Fibroblast of skin of left quadriceps (primary cell): ENCODE measurements at places on chromosomes 6 and 20.

DNA sequence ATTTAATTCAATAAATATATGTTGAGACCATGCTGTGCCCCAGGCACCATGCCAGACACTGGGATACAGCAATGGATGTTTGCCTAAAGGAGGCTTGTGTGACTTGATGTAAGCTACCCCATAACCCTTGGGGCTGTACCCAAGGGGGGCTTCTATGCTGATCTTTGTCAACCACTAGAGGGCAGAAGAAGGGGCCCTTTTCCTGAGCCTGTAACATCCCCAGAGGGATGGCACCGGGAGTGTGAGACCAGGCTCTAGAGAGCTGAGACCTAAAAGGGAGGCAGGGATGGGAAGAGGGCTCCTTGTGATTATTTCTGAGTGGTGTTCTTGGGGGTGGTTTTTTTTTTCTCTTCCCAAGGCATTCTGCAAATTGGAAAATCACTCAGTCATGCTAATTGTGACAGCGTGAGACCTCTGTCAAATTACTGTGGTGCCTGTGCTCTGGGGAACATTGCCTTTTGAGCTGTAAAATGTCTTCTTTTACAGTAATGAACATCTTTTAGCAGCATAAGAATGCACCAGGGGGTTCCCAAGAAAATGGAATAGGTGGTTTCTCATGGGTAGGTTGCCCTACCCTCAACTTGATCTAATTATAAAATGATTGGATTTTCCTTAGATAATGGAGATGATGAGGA lies 138.7 kb upstream of the SLC24A3 start:
- no peak for DNase-seq

GRCh38 chr6:88987922-88988321 lies 24.5 kb upstream of the RNGTT start:
- DNase-seq: no peak

DNA sequence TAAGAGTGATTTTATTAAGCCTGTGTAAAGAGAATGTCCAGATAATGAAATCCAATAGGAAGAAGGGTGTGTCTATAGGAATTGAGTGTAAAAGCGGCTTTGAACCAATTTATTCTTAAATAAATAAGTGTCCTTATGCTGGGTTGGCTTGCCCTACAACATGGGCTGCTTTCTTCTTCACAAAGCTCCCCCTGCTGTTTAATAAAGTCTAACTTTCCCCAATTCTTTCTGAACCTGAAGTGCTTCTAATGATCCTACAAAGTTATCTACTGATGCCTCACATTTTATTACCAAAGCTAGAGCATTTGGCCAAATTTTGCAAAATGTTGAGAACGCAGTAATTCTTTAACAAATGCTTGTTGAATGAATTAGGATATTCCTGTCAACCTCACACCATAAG lies 36.3 kb upstream of the SIRT5 start:
- DNase-seq: no peak

DNA sequence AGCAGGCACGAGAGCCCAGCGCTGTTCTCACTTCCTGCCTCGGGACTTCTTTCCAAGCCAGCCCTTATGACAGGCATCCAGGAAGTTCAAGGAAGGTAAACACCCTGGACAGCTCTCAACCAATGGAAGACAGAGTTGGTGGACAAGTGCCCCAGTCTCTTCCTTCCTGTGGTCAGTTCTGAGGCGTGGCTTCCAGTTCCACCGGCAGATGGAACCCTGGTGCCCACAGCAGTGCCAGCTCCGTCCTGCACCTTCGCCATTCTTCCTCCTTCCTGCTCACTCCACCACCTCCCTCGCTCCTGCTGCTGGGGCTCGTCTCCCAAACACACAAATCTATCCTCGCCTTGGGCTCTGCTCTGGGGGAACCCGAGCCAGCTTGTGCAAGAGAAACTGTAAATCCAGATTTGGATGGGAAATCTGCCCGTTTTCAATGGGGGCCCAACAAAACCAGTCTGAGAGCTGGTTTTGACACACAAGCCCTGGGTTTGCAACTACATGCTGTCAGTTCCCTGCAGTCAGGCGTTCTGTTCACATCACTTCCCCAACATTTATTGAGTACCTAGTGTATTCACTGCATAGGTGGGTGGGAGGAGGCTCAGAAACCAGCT lies 162.7 kb downstream of the GRM4 start:
- DNase-seq: no peak

DNA sequence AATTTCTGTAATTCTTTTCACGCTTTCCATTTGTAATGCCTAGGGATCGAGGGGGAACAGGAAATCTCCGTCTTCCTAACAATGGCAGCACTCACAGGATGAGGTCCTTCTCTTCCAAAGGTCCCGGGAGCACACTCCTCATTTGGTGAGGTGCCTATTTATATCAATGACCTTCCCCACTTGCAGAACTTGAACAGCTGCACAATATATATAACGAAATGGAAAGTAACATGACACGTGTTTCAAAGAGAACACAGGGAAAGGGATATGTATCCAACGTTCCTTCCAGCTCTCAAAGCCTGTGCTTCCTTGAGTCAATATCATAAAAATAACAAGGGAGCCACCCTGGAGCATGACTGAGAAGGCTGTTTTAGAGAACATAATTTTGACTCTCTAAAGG lies 78.6 kb upstream of the RBM24 start:
- no peak for DNase-seq
